ENCODE measurements at places on chromosomes 7 and 10. TPM values are rescaled to one million over a fixed set of nuclear protein-coding genes. Genes with fewer than 3 reads are reported as not detected.

CPA5 gene
- not detected for polyA plus RNA-seq

GRCh38 chr7:76997381-76998284, 34.5 kb downstream of the SPDYE17 start:
- H3K4me3 ChIP-seq = no peak overlapping the region
- H3K4me1 ChIP-seq = no peaks in the 10 kb centered on the region
- H3K36me3 ChIP-seq = no peaks in the 10 kb centered on the region
- H3K27me3 ChIP-seq = peaks cover 1% of the 10 kb centered on the region

DNA sequence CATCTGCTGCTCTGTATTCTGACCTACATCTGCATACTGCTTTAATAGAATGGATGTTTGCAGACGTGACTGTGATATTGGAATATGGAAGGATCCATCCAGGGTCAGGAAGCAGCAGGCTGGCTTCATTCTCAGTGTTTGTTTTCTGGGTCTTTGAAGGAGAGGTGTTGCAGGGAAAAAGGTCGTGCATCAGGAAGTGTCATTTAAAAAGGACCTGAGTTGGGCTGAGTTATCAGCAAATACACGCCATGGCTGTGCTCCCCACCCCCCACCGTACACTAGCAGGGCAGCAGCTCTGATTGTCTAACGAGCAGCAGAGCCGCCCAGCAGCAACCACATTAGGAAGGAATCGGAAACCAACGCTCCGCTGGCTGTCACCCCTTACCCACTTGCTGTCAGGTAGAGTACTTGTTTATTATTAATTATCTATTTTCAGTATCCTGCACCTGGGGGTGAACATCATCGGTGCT, 63.1 kb upstream of the STEAP1B start:
- H3K4me1 ChIP-seq = peaks cover 4% of the 10 kb centered on the region
- H3K27me3 ChIP-seq = peaks cover 16% of the 10 kb centered on the region
- H3K4me3 ChIP-seq = no peak overlapping the region
- no peaks in the 10 kb centered on the region for H3K36me3 ChIP-seq
- DNase-seq = no peak

DNA sequence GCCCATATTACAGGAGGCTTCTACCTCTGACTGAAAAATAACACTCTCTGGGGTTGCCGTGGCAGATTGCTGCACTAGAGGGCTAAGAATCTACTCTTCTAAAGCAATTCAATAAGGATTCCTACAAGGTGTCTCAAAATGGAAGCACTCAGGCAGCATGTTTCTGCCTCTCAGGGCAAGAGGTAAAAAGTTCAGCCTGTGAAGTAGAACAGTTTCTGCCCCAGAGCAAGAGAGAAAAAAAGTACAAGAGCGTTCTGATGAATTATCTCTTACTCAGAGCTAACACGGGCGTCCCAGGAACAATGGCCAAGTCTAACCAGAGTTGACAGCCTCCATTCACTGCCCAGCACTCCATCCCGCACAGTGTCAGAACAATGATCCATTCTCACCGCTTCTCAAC, 71.3 kb upstream of the TES start:
- no peak overlapping the region for H3K4me3 ChIP-seq
- H3K36me3 ChIP-seq = no peaks in the 10 kb centered on the region
- DNase-seq = no peak
- no peaks in the 10 kb centered on the region for H3K27me3 ChIP-seq

DNA sequence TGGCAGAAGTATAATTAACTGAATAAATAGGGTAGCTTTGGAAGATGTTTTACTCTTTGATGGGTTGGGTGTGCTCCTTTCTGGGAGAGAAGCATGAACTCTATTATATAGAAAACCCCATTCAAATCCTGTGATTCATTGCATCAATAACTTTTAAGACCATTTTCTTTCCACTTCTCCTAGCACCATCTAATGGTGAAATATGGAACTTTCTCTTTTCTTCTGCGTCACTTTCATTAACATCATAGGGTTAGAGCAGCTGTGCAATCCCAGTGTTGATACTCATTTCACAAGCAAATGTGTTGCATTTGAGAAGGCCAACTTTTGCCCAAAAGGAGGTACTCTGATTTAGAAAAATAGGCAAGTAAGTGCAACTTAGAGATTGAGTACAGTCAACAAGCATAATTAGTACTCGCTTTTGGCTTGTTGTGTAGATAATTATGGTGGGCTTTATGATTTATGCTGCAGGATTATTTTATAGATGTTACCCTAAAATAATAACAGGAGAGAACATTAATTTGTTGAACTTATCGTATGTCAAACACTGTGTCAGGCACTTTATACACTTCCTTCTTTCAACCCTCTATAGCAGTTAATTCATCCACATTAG, 92.9 kb downstream of the CPED1 start:
- no peaks in the 10 kb centered on the region for H3K4me1 ChIP-seq
- H3K4me3 ChIP-seq = no peak overlapping the region
- DNase-seq = peak; percentile 14
- H3K36me3 ChIP-seq = no peaks in the 10 kb centered on the region
- H3K27ac ChIP-seq = no peak overlapping the region
- H3K27me3 ChIP-seq = peaks cover 3% of the 10 kb centered on the region

DNA sequence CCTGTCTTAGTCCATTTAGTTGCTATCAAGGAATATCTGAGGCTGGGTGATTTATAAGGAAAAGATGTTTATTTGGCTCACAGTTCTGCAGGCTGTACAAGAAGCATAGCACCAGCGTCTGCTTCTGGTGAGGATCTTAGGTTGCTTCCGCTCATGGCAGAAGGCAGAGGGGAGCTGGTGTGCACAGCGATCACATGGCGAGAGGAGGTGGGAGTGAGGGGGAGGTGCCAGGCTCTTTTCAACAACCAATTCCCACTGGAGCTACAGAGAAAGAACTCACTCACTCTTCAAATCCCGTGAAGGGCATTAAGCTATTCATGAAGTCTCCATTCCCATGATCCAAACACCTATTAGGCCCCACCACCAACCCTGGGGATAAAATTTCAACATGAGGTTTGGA, 371.6 kb downstream of the SH2D4B start:
- DNase-seq = no peak
- H3K36me3 ChIP-seq = no peaks in the 10 kb centered on the region
- no peaks in the 10 kb centered on the region for H3K4me1 ChIP-seq
- no peak overlapping the region for H3K27ac ChIP-seq

MEIG1 gene
- 1.1 TPM for polyA plus RNA-seq

GRCh38 chr7:37354656-37355131, 94.0 kb downstream of the ELMO1 start:
- DNase-seq = no peak
- H3K27me3 ChIP-seq = peaks cover 15% of the 10 kb centered on the region
- H3K27ac ChIP-seq = no peak overlapping the region
- H3K4me3 ChIP-seq = peak overlapping the region; percentile 48
- peaks cover 5% of the 10 kb centered on the region for H3K36me3 ChIP-seq

GRCh38 chr10:85600026-85600743, 766.4 kb downstream of the GRID1 start:
- no peak for DNase-seq
- peaks cover 12% of the 10 kb centered on the region for H3K4me1 ChIP-seq
- peaks cover 4% of the 10 kb centered on the region for H3K27me3 ChIP-seq
- no peaks in the 10 kb centered on the region for H3K36me3 ChIP-seq
- H3K27ac ChIP-seq = no peak overlapping the region
- H3K4me3 ChIP-seq = no peak overlapping the region

DNA sequence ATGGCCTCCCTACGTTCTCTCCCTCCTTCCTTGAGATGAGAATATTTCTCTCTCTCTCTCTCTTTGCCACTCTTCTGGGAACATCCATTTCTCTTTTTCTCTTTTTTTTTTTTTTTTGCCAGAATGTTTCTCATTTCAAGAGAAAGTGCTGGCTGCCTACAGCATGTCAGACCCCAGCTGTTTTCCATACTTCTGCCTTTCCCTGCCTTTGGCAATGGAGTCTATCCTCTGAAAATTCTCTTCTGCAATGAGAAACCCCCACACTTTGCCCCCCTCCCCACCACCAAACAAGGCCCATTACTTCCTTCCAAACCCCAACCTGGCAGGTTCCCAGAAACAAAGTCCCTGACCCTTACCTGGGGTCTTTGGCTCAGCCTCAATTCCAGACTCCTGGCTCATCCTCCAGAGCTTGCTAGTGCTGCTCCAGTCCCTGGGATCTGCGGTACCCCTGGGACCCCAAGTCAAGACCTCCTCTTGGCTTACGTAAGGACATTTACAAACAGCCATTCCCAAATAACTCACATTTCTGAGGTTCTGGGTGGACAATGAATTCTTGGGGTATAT, 17.4 kb upstream of the CCL26 start:
- no peaks in the 10 kb centered on the region for H3K36me3 ChIP-seq
- H3K4me3 ChIP-seq = no peak overlapping the region
- peaks cover 2% of the 10 kb centered on the region for H3K27me3 ChIP-seq
- DNase-seq = no peak
- no peak overlapping the region for H3K27ac ChIP-seq

DRGX gene
- not detected for polyA plus RNA-seq

GRCh38 chr10:112716076-112716475, 234.0 kb upstream of the TCF7L2 start:
- H3K4me1 ChIP-seq = no peaks in the 10 kb centered on the region
- peaks cover 10% of the 10 kb centered on the region for H3K36me3 ChIP-seq
- no peaks in the 10 kb centered on the region for H3K27me3 ChIP-seq
- no peak for DNase-seq

- H3K27ac ChIP-seq = peak overlapping the region; percentile 0
- H3K4me3 ChIP-seq = no peak overlapping the region
- peaks cover 23% of the 10 kb centered on the region for H3K36me3 ChIP-seq
- no peak for DNase-seq
Observed at GRCh38 chr10:89242840-89243568, 8.6 kb downstream of the LIPA start.

GRCh38 chr7:114890561-114890960, 31.3 kb upstream of the MDFIC start:
- no peaks in the 10 kb centered on the region for H3K4me1 ChIP-seq
- no peak for DNase-seq
- no peak overlapping the region for H3K27ac ChIP-seq
- peaks cover 2% of the 10 kb centered on the region for H3K27me3 ChIP-seq
- no peak overlapping the region for H3K4me3 ChIP-seq

NUTM2A gene
- 0.11 TPM for polyA plus RNA-seq

All from immature natural killer cell (primary cell).